Foreskin melanocyte (primary cell): ENCODE measurements at places on chromosomes 12 and 14.

- DNase-seq: no peak
These were observed 743.9 kb upstream of the FLRT2 start for GRCh38 chr14:84785996-84786395.

GRCh38 chr12:98816720-98817119 lies 171.6 kb downstream of the APAF1 start:
- DNase-seq: no peak

DNA sequence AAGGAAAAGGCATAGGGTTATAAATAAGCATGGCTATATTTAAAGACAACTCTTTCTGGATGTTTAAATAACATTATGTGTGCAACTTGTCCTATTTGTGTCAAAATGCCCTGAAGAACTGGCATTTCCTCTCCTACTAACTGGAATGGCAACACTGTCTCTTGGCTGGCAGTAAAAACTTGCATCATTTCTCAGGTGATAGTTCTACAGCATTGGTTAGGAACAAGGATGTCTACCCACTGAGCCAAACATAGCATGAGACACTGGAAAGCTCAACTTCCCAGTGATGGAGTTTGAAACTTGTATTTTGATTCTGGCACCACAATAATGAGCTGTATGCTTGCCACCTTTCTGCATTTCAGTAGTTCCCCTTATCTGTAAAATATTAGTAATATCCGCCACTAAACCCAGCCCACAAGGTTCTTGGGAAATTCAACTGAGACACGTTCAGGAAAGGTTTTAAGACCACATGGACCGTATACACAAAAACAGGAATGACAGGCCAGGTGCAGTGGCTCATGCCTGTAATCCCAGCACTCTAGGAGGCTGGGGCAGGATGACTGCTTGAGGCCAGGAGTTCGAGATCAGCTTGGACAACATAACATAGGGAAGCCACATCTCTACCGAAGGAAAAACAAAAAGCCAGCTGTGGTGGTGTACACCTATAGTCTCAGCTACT lies 5.1 kb downstream of the SLC38A2 start:
- DNase-seq: no peak

DNA sequence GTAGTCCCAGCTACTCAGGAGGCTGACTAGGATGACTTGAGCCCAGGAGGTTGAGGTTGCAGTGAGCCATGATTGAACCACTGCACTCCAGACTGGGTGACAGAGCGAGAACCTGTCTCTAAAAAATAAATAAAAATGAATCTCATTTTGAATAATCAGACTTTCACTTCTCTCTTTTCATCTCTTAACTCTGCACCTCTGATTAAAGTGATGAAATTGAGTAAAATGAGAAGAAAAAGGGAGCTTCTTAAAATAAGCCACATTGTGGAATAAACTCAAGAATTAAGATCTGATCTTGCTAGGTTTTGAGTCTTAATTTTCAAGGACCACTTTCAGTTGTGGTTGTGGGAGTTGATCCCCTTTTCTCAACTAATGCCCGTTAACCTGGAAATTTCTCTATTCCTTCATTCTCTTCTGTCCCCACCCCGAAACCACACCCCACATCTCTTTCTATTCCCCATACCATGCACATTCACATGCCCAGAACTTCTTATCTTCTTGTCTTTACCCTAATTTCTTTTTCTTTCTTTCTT lies 70.9 kb upstream of the ETV6 start:
- DNase-seq: no peak

- no peak for DNase-seq
These were observed 32.1 kb upstream of the PTGDR start for GRCh38 chr14:52235434-52235833.
